Progenitor cell of endocrine pancreas (in vitro differentiated cells): ENCODE measurements at places on chromosomes 1 and 21. TPM values are rescaled to one million over a fixed set of nuclear protein-coding genes. Genes with fewer than 3 reads are reported as not detected.

DNA sequence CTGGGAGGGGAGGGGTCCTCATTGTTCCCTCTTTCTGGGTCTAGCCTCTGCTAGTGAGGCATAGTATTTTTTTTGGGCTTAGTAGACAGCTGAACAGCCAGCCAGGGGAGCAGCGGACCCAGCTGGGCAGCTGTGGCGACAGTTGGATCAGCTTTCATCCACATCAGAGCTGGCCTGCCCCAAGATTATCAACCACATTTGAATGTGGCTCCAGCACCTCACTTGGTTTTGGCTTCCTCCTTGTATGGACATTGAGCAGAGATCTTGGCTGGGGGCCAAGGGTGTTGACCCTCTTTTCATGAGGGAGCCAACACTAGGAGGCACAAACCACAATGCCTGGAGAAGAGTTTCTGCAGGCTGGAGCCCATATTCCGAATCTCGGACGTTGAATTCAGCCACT, 25.0 kb downstream of the WNT4 start:
- DNase-seq, result no peak
- H3K4me1 ChIP-seq, result peaks cover 7% of the 10 kb centered on the region
- H3K4me3 ChIP-seq, result no peak overlapping the region
- H3K36me3 ChIP-seq, result peaks cover 9% of the 10 kb centered on the region
- no peak overlapping the region for H3K27ac ChIP-seq

DNA sequence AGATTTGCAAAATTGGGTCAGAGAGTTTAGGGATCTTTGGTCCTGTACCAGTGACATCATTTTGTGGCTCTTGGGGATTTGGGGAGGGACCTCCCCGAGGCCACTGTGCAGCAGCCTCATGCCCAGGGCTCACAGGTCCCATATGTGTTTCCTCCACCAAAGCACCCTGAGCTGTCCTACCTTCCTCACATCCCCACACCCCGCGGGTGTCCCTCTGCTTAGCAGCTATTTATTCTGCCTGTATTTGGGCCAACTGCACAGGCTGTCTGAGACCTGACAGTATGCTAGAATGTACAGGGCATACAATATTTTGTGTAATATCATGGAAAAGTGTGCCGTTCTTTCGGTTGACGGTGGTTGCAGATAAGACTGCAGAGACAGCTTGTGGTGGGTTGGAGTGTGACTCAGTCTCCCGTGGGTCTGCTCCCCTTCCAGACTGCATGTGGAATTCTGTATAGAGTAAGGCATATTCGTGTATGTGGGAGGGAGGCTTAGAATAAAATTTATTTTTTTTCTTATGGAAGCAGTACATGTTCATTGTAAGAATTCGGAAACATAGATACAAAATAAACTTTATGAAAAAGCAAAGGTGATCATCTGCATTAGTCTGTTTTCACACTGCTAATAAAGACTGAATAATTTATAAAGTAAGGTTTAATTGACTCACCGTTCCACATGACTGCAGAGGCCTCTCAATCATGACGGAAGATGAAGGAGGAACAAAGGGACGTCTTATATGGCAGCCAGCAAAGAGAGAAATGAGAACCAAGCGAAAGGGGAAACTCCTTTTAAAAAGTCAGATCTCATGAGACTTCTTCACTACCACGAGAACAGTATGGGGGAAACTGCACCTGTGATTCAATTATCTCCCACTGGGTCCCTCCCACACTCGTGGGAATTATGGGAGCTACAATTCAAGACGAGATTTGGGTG, 84.4 kb downstream of the ADARB1 start:
- no peak overlapping the region for H3K4me3 ChIP-seq
- no peaks in the 10 kb centered on the region for H3K27me3 ChIP-seq
- H3K36me3 ChIP-seq, result no peaks in the 10 kb centered on the region
- peaks cover 2% of the 10 kb centered on the region for H3K4me1 ChIP-seq
- no peak for DNase-seq
- H3K27ac ChIP-seq, result no peak overlapping the region

GRCh38 chr1:246921481-246921880, 10.3 kb downstream of the AHCTF1 start:
- H3K27ac ChIP-seq, result peak overlapping the region; percentile 42
- no peak for DNase-seq
- no peaks in the 10 kb centered on the region for H3K27me3 ChIP-seq
- peaks cover 7% of the 10 kb centered on the region for H3K36me3 ChIP-seq
- H3K4me1 ChIP-seq, result peaks cover 21% of the 10 kb centered on the region

DNA sequence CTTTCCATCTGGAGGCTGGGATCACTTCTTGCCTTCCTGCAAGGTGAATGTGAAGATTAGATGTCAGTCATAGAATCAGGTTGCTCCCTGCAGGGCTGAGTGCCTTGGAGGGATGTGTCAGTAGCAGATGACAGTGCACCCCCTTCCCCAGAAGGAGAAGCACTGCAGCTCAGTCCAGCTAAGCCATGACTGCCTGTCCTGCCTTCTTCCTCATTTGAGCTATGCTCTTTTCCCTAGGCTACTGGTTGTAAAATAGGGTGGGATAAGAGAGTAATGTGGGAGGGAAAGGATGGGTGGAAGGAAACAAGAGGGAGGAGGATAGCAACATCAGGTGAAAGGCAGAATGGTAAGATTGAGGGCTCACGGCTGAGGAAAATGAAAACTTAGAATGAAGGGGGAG, 11.1 kb upstream of the FABP3 start:
- H3K36me3 ChIP-seq, result no peaks in the 10 kb centered on the region
- H3K27ac ChIP-seq, result peak overlapping the region; percentile 38
- DNase-seq, result no peak
- H3K4me3 ChIP-seq, result no peak overlapping the region

- H3K36me3 ChIP-seq, result no peaks in the 10 kb centered on the region
- no peak for DNase-seq
- H3K27me3 ChIP-seq, result no peaks in the 10 kb centered on the region
- no peak overlapping the region for H3K4me3 ChIP-seq
- H3K27ac ChIP-seq, result no peak overlapping the region
Observed at GRCh38 chr1:68904477-68904876, 407.6 kb upstream of the DEPDC1 start.

GRCh38 chr1:96837781-96838216, 116.2 kb downstream of the PTBP2 start:
- DNase-seq, result no peak
- peaks cover 27% of the 10 kb centered on the region for H3K4me1 ChIP-seq
- no peak overlapping the region for H3K27ac ChIP-seq
- no peak overlapping the region for H3K4me3 ChIP-seq
- H3K27me3 ChIP-seq, result no peaks in the 10 kb centered on the region

- H3K4me3 ChIP-seq, result no peak overlapping the region
- H3K36me3 ChIP-seq, result no peaks in the 10 kb centered on the region
- H3K4me1 ChIP-seq, result no peaks in the 10 kb centered on the region
- DNase-seq, result no peak
- H3K27me3 ChIP-seq, result peaks cover 11% of the 10 kb centered on the region
Observed at GRCh38 chr1:7890853-7891252, 38.0 kb upstream of the UTS2 start.

GRCh38 chr1:219988387-219988786, 57.9 kb downstream of the EPRS1 start:
- no peaks in the 10 kb centered on the region for H3K27me3 ChIP-seq
- peaks cover 39% of the 10 kb centered on the region for H3K4me1 ChIP-seq
- no peak overlapping the region for H3K27ac ChIP-seq
- no peak for DNase-seq

GRCh38 chr1:38486085-38486484, 373.5 kb downstream of the RRAGC start:
- no peak for DNase-seq
- no peak overlapping the region for H3K27ac ChIP-seq
- peaks cover 55% of the 10 kb centered on the region for H3K27me3 ChIP-seq

- no peak for DNase-seq
- no peaks in the 10 kb centered on the region for H3K27me3 ChIP-seq
- H3K4me1 ChIP-seq, result no peaks in the 10 kb centered on the region
- H3K36me3 ChIP-seq, result no peaks in the 10 kb centered on the region
- H3K4me3 ChIP-seq, result no peak overlapping the region
Observed at GRCh38 chr1:158329733-158330132, 1.6 kb downstream of the CD1B start.

- peaks cover 3% of the 10 kb centered on the region for H3K27me3 ChIP-seq
- no peak for DNase-seq
- no peak overlapping the region for H3K27ac ChIP-seq
- peaks cover 2% of the 10 kb centered on the region for H3K4me1 ChIP-seq
- H3K36me3 ChIP-seq, result no peaks in the 10 kb centered on the region
Observed at GRCh38 chr1:85303440-85304162, 27.2 kb upstream of the BCL10 start.

The CLCA1 gene
- not detected in 2 replicates for total RNA-seq

The RNASEL gene
- 4.2 and 4.4 TPM in 2 replicates for total RNA-seq

The CHODL gene
- 0.38 and 0.51 TPM in 2 replicates for total RNA-seq

The RCSD1 gene
- total RNA-seq, result 0.22 and 0.38 TPM in 2 replicates

The TCEA3 gene
- 12.9 and 13.6 TPM in 2 replicates for total RNA-seq

The FCRLA gene
- total RNA-seq, result not detected in 2 replicates
